ENCODE measurements at places on chromosomes 7 and 10. TPM values are rescaled to one million over a fixed set of nuclear protein-coding genes. Genes with fewer than 3 reads are reported as not detected.

- no peak for DNase-seq
Measured at GRCh38 chr10:11600280-11600679, 11.2 kb downstream of the USP6NL start.

The C10orf53 gene
- total RNA-seq, result not detected

GRCh38 chr10:7717767-7718166 lies 14.7 kb downstream of the ITIH2 start:
- DNase-seq, result no peak

DNA sequence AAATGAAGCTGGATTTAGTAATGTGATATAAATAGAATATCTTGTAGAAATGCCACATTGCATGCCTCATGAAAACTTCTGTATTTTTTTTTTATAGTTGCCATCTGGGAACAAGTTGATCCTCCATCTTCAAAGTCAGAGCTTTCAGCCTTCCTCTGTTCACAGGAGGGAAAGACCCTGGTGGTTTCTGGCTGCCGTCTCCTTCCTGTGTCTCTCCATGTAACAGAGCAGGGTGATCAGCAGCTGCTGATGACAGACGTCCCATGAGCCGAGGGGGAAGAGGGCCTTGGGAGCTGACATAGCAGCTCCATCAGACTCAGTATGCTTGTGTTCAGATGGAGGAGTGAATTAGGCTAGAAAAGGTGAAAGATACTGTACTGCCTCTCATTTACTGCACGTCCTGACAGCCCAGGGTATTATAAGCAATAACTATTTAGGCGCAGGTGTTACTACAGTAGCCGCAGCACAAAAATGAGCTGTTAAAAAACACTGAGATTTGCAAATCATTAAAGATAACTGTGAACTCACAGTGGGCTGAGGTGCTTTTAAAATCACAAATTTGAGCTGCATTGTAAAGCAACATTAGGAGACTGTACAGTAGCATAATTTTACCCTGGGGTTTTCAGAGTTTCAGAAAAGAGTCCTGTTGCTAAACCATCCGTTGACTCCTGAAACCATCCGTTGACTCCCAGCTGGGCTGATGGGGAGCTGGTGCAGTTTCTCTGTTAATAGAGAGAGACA lies 103.3 kb downstream of the CFAP58 start:
- no peak for DNase-seq

DNA sequence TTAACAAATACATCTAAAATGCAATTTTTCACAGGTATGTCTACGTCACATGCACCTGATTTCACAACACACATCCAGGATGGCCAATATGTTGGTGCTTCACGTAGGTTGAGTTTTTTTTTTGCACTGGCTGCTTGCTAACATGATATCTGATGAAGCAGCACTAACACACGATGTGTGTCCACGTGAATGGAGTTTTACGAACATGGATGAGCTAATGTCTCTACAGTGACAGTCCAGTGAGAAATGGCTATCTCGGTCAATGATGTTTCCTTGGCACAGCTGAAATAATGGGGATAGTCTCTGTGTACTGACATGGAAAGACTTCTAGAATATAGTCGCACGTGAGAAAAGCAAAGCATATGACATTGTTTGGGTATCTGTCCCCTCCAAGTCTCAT lies 563.9 kb upstream of the ADARB2 start:
- DNase-seq, result no peak

Measured in lung microvascular endothelial cell (primary cell).